Adrenal gland (tissue), 19 donors: ENCODE measurements at places on chromosomes 16 and 17. TPM values are rescaled to one million over a fixed set of nuclear protein-coding genes. Genes with fewer than 3 reads are reported as not detected.

GRCh38 chr17:10126616-10127501, 71.5 kb downstream of the GAS7 start:
- DNase-seq, result peak; percentile 31

GRCh38 chr17:7652388-7653356, 1.9 kb downstream of the ATP1B2 start:
- no peak for DNase-seq

- no peak for DNase-seq
Measured at GRCh38 chr17:10357768-10358167, 15.0 kb downstream of the MYH13 start.

GRCh38 chr17:60792250-60792898, 114.7 kb downstream of the BCAS3 start:
- no peak for DNase-seq

GRCh38 chr16:68802190-68802589, 41.1 kb upstream of the TANGO6 start:
- DNase-seq, result no peak

- no peak for DNase-seq
Measured at GRCh38 chr16:68400924-68401460, 47.3 kb downstream of the SMPD3 start.

GRCh38 chr16:16025214-16025968, 76.0 kb downstream of the ABCC1 start:
- no peak for DNase-seq

DNA sequence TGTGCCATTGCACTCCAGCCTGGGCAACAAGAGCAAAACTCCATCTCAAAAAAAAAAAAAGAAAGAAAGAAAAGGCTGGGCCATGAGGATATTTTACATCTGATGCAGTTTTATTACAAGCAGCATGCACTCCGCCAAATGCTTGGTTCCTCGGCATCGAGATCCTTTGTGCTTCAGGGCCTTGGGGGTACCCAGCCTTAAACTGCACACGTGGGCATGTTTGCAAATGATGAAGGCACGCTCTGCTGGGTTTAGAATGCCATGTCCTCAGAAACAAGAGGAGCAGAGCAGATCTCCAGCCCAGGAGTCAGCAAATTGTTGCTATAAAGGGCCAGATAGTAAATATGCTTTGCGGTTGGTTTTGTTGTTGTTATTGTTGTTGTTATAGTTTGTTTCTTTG, 153.2 kb downstream of the KATNIP start:
- no peak for DNase-seq

DNA sequence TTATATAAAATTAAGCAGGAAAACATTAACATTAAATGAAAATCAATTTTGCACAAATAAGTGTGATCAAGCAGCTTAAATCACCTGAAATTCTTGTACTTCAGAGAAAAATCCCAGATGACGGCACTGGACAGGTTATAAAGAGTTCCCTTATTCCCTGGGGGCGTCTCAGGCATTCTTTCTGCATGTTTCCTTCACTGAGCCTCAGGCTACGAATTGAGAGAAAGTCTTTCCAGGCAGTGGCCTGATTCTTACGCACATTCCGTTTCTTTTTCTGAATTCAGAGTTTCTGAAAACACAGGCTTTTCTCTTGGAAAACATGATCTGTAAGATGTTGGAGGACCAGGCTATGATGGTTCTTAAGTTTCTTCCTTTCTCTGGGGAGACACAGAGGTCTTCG, 22.1 kb upstream of the PITPNM3 start:
- DNase-seq, result no peak

- no peak for DNase-seq
Measured at GRCh38 chr17:66364990-66365490, 62.6 kb downstream of the PRKCA start.

DNA sequence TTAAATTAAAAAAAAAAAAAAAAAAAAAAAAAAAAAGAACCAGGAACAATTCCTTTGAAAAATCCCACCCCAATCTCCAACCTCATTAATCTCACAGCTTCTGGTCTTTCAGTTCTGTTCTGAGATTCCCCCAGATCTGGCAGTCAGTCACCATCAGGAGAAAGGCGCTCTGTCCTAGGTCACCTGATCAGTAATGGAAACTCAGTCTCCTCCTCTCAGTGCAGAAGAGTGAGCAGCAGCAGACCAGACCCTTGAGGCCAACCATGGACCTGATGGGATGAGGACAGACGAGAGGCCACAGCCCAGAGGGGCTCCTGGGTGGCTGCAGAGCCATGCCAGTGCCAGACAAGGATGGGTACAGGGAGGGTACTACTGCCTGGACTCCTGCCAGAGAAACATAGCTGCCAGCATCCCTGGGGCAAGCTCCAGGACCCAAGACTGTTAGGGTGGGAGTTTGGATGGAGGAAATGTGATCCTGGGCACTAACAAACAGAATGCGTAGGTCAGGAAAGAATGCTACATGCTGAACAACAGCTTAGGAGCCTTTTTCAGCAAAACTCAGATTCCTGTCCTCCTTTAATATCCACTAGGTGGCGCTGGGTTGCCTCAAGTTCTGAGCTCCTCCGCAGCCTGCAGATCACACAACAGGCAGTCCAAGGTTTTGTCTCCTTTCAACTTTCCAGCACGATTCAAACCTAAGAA, 28.7 kb downstream of the MPG start:
- peak; percentile 74 for DNase-seq

DNA sequence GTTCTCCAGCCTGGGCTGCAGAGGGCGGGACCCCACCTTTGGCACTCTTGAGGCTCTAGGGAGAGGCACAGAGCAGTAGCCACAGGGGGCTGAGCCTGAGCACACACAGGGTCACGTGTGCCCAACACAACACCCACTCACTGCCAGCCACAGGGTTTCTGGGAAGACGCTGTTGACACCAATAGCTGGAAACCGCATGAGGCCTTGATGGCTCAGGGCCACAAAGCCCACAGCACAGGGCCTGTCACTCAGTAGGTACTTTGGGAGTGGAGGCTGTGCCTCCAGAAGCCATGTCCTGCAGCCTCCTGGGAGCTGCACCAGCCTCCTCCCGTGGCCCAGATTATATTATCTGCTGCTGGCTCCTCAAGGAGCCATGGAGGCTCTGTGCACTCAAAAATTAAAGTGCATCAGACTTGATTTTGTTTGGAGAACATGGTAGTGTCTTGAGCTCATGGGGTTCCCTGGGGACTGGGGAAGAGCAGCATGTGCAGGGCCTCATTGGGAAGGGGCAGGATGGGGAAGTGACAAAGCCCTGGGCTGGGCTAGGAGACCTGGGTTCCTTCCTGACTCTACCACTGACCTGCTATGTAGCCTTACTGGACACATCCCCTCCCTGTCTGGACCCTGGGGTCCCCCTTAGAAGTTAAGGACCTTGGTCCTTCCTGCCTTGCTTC, 12.5 kb upstream of the SREBF1 start:
- DNase-seq, result peak; percentile 86

Gene FTO
- 153 TPM for total RNA-seq

Gene SMPD3
- 3.8 TPM for total RNA-seq

Gene HNF1B
- not detected for total RNA-seq

Gene ORMDL3
- total RNA-seq, result 51.6 TPM

Gene EPOP
- total RNA-seq, result 2.6 TPM

Gene ACSM5
- 3.6 TPM for total RNA-seq

Gene MYO1C
- 69.9 TPM for total RNA-seq

Gene RPAIN
- 29.2 TPM for total RNA-seq

Gene UBN1
- 31.6 TPM for total RNA-seq
